Right lobe of liver (tissue), 6 donors: ENCODE measurements at places on chromosomes 7 and 10. TPM values are rescaled to one million over a fixed set of nuclear protein-coding genes. Genes with fewer than 3 reads are reported as not detected.

The TBATA gene
- total RNA-seq = not detected

The GIMAP4 gene
- 12.5 TPM for total RNA-seq

The KLF14 gene
- not detected for total RNA-seq

The TMEM26 gene
- total RNA-seq = 3.8 TPM

The ERVW-1 gene
- total RNA-seq = not detected
